Neural crest cell (in vitro differentiated cells): ENCODE measurements at places on chromosomes 2 and 18. TPM values are rescaled to one million over a fixed set of nuclear protein-coding genes. Genes with fewer than 3 reads are reported as not detected.

- no peak overlapping the region for H3K4me3 ChIP-seq
- DNase-seq = no peak
- peaks cover 19% of the 10 kb centered on the region for H3K4me1 ChIP-seq
- no peak overlapping the region for H3K27ac ChIP-seq
- H3K27me3 ChIP-seq = peaks cover 3% of the 10 kb centered on the region
- H3K36me3 ChIP-seq = no peaks in the 10 kb centered on the region
Measured at GRCh38 chr2:74418312-74418711, 3.1 kb downstream of the C2orf81 start.

DNA sequence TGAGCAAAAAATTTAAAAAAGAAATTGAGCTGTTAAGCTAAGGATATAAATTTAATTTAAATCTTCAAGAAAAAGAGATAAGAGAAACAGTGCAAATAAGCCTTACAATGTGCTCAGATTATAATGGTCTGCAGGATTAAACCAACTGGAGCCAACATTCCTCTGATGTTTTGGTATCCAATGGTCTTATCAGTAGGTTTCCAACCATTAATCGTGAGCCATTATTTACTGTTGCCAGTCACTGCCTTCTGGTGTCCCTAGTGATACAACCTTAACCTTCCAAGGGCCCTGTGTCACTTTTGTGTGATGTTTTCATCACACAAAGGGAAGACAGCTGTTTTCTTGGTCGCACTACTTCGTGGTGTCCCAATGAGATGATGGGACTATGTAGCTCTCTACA is 134.5 kb upstream of the CTAGE1 start:
- peaks cover 12% of the 10 kb centered on the region for H3K27me3 ChIP-seq
- no peak overlapping the region for H3K4me3 ChIP-seq
- DNase-seq = no peak
- no peaks in the 10 kb centered on the region for H3K36me3 ChIP-seq
- H3K4me1 ChIP-seq = peaks cover 7% of the 10 kb centered on the region

DNA sequence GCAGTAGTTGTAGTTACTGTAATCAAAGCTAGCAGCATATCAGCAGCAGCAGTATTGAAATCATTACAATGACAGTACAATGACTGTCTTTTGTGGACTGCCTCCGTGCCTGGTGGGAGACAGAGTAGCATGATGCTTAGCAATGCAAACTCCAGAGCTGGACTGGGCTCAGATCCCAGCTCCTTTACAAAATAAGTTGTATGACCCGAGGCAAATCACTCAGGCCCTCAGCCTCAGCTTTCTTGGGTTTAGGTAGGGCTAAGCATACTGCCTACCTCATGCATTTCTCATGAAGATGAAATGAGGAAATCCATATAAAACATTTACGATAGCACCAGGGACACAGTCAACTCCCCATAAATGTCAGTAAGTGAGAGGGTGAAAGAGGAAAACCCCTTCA is 170.7 kb downstream of the TTC32 start:
- no peak for DNase-seq
- no peak overlapping the region for H3K27ac ChIP-seq
- no peaks in the 10 kb centered on the region for H3K36me3 ChIP-seq
- H3K27me3 ChIP-seq = peaks cover 3% of the 10 kb centered on the region

GRCh38 chr2:27621524-27621923 is 7.3 kb downstream of the CCDC121 start:
- H3K4me3 ChIP-seq = no peak overlapping the region
- DNase-seq = no peak
- H3K4me1 ChIP-seq = no peaks in the 10 kb centered on the region
- H3K27ac ChIP-seq = peak overlapping the region; percentile 32
- H3K27me3 ChIP-seq = no peaks in the 10 kb centered on the region

The RSAD2 gene
- total RNA-seq = 1.0 and 1.1 TPM in 2 replicates

DNA sequence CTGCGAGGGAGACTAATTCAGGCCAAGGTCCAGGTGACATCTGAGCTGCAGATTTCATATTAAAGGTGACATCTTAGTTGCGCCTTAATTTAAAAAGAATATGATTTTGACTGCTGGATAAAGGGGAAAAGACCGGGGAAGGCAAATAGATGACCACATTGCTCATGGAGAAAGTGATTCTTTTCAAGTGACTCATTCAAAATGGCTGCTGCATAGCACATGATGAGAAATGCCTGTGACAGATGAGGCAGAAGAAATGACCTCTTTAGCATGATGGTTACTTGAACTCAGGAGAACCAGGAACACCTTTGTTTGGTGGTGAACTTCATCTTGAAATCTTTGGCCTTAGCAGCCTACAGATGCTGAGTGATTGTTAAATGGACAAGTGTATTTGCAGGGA is 385.8 kb upstream of the TRIB2 start:
- no peak overlapping the region for H3K27ac ChIP-seq
- H3K36me3 ChIP-seq = no peaks in the 10 kb centered on the region
- H3K4me3 ChIP-seq = no peak overlapping the region
- no peaks in the 10 kb centered on the region for H3K4me1 ChIP-seq
- DNase-seq = no peak
- no peaks in the 10 kb centered on the region for H3K27me3 ChIP-seq

- no peaks in the 10 kb centered on the region for H3K36me3 ChIP-seq
- no peak overlapping the region for H3K27ac ChIP-seq
- no peak overlapping the region for H3K4me3 ChIP-seq
- H3K27me3 ChIP-seq = no peaks in the 10 kb centered on the region
- H3K4me1 ChIP-seq = peaks cover 4% of the 10 kb centered on the region
Measured at GRCh38 chr2:192749611-192750200, 555.0 kb upstream of the TMEFF2 start.
